ENCODE measurements at places on chromosomes 1 and 21.

GRCh38 chr1:177958092-177958491 lies 11.8 kb downstream of the SEC16B start:
- no peak for DNase-seq

DNA sequence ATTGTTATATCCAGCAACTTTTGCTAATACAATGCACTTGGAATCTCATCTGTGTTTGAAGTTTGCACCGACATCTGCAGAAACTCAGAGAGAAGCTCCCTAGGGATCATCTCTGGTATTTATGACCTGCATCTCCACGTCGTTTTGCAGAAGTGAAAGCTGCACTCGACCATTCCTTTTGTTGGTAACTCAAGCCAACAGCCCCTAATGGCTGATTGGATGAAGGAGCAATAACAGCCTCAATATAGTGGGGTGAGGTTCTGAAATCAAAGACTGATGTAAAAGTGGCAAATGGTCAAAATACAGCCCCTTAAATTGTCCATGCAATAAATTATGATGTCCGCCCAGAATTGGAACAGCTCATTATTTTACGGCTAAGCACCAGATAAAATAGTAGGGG lies 344.2 kb upstream of the KAZN start:
- no peak for DNase-seq

GRCh38 chr1:245464290-245464689 lies 309.5 kb downstream of the KIF26B start:
- DNase-seq = no peak

DNA sequence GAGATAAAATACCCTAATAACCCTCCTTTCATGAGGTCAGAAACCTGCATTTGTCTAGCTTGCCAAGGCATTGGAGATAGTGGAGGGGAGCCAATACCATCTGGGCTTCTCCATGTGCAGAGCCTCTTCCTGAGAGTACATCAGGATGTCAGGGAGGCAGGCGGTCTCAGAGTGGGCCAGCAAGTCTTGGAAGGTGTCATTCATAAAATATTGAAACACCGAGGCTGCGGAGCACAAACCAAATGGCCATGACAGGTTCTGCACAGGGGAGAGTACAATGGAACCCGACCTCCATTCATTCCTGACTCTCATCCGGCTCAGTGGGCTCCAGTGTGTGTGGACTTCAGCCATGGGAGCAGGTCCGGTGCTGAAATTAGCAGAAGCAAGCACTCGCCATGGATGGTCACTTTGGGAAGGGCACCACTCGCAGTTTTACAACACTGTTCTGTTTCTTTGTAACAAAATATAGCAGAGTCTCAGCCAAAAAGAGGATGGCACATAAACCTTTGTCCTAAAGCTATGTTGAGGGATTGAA lies 446.6 kb downstream of the SIPA1L2 start:
- no peak for DNase-seq

DNA sequence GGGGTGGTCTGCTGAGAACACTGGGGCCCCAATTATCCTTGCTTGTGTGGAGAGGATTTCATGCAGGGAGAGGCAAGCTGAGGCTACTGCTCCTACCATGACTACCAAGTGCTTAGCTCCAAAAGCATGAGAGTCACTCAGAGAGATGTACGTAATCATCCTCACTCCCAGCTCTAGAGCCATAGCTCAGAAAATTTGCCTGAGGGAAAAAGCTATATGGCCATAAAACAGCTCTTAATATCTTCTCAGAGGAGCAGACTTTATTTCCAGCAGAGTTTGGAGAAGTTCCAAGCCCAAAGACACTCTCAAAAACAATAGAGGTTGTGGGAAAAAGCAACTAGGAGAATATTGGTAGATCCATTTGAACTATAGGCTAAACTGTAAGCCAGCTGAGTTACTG lies 106.4 kb upstream of the PBX1 start:
- DNase-seq = no peak

DNA sequence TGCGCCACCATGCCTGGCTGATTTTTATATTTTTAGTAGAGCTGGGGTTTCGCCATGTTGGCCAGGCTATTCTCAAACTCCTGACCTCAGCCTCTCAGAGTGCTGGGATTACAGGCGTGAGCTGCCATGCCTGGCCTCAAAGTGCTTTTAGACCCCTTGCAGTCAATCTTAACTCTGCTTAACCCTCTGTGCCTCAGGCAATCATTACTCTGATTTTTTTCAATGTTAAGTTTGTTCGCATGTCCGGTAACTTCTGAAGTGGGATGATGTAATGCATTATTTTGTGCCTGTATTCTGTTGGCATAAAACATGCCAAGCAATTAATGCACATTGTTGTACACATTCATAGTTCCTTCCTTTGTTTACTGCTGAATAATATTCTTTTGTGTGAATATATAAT lies 18.6 kb downstream of the SMG7 start:
- DNase-seq = no peak

DNA sequence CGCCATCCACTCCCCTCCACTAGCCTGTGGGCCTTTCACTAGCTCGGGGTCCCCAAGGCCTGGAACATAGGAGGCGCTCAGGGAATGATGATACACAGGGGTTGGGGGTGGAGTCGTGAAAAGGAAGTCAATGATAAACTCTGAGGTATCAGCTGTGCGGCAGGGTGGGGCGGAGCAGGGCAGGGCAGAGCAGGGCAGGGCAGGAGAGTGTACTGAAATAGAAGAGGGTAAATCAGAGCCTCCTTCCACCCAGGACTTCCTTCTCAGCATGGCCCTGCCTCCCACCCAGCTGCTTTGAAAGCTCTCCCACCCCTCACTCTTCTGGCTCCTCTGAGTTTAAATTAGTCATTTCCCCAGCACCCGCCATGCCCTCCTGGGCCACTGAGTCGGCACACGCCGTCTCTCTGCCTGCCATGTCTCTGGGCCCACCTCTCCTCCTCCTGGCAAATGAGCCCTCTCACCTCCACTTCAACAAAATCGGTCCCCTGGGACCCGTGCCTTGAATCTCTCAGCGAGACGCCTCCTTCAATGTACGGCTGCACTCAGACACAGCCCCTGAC lies 16.9 kb downstream of the CAPZB start:
- peak; percentile 81 for DNase-seq

GRCh38 chr1:24910751-24911650 lies 19.1 kb downstream of the RUNX3 start:
- no peak for DNase-seq

DNA sequence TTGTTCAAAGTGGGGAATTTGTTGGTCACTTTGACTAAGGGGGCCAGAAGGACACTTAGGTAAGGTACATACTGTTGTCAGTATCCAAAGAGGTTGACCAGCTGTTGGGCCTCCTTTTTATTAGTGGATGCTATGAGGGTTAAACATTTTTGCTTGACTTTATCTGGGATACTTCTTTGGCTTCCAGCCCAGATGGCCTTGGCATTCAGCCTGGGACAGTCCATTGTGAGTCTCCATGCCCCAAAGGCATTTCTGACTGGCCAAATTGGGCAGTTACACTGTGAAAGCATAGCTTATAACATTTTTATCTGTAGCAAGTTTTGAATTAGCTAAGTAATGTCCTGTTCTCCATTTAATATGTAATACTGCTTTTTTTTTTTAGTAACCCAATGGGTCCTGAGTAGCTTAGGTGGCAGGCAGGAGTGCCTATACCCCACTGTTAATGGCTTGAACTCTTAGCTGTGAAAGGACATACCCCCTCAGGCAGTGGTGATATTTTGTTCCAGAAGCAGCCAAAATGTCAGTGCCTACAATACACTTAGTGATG lies 35.4 kb upstream of the CD1D start:
- DNase-seq = no peak

- no peak for DNase-seq
These were observed 766.5 kb upstream of the B3GALT2 start for GRCh38 chr1:193952778-193953374.

DNA sequence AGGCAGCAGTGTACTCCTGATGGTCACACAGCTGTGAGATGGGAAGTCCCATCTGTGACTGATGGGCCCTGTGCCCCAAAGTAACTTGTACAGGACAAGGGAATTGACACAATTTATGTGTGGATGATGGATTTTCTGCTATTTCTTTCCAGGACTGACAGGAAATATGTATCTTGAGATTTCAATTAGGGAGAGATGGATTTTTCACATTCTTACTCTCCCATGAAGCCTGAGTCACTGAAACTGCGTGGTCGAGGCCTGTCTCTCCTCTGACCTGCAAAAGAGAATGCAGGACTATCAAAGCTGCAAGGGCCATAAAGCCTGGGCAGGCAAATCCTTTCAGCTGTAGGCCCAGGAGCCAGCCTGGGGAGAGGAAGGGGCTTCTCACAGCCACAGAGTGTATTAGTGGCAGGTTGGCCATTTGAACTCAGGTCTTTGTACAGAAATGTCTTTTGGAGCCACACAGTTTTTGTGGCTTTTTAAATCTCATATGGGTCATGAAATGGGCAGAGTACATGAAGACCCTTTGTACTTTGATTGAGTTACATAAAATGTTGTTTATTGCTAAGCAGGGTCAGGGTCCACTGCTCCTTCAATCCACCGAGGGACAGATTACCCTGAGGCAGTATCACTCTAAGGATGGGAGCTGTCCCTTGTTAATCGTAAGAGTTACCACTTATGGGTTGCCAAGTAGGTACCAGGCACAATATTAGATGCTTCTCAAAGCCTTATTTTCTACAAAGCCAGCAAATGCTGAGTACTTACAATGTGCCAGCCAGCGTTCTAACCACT lies 14.8 kb downstream of the ALX3 start:
- DNase-seq = no peak

DNA sequence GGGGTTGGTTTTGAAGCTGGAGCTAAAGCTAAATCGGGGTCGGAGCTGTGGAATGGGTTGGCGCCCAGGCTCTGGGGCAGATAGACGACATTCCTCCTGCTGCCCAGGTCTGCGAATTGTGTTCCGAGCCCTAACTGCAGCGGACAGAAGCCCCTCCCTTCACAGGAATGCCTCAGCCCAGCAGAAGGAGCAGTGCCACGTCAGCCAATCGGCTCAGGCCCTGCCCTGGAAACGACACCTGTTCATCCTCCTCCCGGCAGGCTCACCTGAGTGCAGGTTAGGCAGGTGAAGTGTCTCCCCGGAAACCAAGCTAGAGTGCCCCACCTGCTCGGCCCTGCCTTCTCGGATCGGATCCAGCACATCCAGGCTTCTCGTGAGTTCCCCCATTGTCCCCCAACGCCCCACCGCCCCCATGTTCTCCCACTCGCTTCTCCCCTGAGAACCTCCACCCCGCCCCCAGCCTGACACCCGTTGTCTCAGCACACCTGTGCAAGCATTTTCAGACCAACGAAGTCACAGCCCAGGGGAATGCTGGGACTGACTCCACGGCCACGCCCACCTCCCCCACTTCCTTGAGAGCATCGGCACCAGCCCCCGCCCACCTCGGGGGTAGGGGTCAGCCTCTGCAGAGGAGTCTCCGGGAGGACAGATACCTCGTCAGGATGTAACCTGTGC lies 775 bp downstream of the TMEM125 start:
- peak; percentile 44 for DNase-seq

GRCh38 chr21:29430576-29430975 lies 131.9 kb downstream of the BACH1 start:
- no peak for DNase-seq

GRCh38 chr1:100188617-100189016 lies 10.6 kb upstream of the LRRC39 start:
- DNase-seq = peak; percentile 42

DNA sequence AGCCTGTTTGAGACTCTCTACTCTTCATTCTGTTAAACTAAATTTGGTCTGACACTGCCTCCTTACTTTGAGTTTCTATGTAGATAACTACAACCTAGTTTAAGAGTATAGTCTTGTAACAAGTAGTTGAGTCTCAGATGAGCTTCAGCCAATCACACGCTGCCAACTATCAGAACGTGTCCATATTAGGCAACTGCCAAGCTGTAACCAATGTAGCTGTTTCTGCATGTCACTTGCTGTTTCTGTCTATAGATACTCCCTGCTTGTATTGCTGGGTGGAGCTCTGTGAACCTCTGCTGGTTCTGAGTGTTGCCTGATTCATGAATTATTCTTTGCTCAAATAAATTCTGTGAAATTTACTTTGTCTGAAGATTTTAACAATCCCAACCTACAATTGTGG lies 452.6 kb upstream of the NR5A2 start:
- no peak for DNase-seq

- no peak for DNase-seq
These were observed 1.1 kb upstream of the COQ8A start for GRCh38 chr1:226938903-226939437.

DNA sequence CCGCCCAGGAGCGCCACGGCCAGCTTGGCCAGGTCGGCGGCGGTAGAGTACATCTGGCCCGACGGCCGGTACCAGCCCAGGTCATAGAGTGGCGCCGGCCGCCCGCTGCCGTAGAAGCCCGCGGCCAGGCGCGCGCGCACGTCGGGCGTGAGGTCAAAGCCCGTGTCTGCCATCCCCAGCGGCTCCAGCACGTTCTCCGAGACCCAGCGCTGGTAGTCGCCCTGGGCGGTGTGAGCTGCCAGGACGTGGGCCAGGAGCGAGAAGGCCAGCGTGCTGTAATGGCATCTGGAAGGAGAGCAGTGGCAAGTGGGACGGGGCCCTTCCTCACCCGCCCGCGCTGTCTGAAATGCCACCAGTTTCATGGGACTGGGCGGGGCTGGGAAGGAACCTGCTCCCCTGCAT lies 18.9 kb downstream of the LACTBL1 start:
- DNase-seq = no peak

DNA sequence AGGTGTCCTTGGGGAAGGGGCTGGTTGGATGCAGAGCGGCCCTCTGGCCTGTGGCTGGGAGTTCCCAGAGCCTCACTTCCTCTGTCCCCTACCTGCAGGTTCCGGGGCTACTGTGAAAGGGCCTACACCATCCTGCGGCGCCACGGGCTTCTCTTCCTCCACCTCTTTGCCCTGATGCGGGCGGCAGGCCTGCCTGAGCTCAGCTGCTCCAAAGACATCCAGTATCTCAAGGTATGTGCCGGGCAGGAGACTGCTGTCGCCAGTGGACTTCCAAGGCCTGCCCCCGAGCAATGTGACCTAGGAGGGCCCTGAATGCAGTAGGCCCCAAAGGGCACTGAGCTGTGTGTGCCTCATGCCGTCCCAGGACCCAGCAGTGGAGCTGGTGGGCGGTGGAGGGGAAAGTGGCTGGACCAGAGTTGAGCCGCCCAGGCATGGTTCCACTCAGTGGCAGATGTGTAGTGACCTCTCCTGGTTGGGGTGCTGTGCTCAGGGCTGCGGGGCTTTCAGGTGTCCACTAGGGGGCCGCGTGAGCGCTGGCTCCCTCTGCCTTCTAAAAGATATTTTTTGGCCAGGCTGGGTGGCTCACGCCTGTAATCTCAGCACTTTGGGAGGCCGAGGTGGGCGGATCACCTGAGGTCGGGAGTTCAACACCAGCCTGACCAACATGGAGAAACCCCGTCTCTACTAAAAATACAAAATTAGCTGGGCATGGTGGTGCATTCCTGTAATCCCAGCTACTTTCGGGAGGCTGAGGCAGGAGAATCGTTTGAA lies 73.4 kb downstream of the PIK3CD start:
- no peak for DNase-seq

All from NCI-H187 (cell line).